ENCODE measurements at places on chromosomes 16 and 17.
A peak's percentile ranks its signal among the peaks of the same experiment; 100 is the strongest.

- no peak for DNase-seq
These were observed 379.8 kb downstream of the CNTNAP4 start for GRCh38 chr16:76656994-76657393.

- no peak for DNase-seq
These were observed 7.8 kb downstream of the PIGS start for GRCh38 chr17:28563475-28563874.

DNA sequence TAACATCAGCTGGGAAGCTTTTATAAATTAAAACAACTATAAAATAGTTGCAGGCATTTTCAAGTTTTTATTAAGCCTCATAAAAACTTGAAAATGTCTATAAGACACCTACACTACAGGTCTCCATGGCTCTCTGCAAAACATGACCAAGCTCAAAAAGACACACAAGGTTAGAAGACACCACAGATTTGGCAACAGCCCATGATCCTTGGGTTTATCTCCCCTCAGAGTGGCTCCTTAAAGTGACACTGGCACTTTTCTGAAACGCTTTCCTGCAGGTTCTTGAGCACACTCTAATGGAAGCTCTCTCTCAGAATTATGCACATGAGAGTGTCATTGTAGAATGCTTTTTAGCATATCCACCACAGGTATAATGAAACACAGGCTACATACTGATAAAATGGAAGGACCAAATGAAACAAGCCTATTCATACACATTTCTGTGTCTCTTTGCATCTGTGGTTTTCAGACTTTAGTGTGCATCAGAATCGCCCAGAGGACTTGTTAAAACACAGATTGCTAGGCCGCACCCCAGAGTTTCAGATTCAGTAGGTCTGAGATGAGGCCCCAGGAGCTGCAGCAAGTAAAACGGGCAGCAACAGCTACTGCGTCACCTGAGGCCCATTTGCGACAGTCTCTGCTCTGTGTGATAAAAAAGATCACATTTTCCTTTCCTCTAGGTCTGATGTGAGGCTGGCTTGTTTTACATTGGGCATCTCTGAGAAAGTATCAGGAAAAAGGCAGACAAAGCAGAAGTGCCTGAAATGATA lies 75.0 kb upstream of the WSB1 start:
- DNase-seq = peak; percentile 28

DNA sequence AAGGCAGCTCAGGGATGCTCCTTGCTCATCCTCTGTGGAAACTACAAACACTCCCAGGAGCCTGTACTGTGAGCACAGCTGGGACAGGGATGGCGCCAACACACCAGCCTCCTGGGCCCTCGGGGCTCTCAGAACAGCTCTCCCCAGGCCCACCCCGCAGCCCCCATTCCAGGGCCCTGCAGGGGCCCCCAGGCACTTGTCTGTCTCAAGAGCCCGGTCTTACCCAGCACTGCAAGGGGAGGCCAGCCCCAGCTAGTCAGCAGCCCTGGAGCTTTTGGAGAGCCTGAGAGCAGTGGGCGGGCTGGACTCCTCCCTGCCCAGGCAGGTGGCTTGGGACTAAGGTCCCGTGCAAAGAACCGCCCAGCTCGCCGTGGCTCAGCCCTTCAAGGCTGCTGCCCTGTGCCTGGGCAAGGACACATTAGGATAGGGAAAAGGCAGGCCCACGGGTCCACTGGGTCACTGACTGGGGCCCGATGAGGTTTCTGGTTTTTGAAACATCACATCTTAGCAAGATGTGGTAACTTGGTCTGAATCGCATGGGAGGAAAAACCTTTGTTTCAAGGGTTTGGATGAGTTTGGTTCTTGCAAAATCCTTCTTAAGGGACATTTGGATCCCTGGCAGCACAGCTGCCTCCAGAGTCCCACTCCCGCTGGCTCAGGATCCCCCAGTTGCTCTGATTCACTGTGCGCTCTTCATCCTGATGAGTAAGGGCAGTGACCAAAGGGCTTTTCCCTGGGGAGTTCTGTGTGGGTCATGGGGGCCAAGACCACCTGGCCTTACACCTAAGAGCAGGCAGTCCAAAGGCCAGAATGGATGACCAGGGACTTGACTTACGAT lies 2.8 kb downstream of the DNASE1L2 start:
- DNase-seq = no peak

DNA sequence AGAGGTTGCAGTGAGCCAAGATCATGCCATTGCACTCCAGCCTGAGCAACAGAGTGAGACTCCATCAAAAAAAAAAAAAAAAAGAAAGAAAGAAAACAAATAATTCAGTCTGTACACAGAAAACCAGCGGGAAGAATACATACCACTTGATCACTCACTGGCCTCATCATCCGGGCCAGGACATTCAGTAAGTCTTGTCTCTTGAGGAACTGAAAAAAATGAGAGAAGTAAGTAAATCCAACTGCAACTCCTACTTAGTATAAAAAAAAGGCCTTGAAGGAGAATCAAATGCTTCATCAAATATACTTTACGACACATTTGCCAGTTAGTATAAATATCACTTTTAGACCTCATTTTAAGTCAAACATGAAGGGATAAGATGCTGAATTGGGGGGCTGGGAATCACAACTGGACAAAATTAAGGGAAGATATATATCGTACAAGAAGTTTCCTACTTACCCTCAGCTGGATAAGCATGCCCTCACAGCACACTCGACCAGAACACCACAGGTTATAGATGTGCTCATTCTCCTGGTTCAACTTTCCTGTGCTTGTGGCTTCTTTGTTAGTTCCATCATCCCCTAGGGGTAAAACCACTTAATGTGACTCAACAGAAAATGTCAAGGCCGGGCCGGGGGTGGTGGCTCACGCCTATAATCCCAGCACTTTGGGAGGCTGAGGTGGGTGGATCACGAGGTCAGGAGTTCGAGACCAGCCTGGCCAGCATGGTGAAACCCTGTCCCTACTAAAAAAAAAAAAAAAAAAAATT lies 12.4 kb downstream of the CCDC47 start:
- DNase-seq = peak; percentile 68

DNA sequence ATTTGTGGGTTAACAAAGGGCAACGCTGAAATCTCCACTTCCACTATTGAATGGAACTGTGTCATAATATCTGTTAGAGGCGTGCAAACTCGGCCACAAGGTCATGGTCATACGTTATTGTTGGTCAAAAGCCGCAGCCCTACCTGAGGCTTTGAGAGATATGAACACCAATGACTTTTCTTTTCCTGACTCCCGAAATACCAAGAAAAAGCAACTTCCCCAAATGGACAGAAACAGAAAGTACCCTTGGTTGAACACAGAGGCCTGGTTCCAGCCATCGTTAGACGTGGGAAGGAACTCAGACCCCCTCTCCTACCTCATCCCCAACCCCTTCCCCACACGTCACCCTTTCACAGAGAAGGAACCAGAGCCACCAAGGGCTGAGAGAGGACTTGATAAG lies 1.4 kb upstream of the PIK3R5 start:
- peak; percentile 99 for DNase-seq

GRCh38 chr16:59220011-59220410 lies 485.9 kb upstream of the GOT2 start:
- DNase-seq = no peak

DNA sequence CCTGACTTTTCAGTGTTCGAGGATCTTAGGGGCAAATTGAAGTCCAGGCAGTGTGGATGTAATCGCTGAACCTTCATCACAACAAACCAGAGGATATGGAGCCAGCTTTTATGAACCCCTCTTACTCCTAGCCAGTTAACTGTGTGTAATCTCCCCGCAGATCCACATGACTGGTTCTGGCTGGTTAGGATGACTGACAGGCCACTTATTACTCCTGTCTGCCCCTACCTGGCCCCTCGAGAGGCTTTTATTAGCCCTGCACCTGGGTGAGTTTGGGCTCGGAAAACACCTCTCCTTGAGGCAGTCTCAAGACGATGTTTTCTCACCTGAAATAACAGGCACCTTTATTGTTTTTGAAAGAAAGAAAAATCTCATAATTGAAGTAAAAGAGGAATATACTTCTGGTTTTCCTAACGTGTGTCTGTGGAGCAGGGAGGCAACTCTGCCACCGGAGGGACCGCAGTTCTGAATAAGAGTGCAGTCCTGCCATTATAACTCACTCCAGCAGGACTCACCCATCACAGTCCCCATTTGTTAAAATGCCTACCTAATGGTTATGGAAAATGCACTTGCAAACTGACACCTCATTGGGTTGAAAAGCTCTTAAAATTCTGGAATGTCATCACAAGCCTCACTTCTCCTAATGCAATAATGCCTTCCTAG lies 291.9 kb upstream of the N4BP1 start:
- no peak for DNase-seq

Measured in MV-4-11 (cell line).